ENCODE measurements at places on chromosomes 5 and 9.

DNA sequence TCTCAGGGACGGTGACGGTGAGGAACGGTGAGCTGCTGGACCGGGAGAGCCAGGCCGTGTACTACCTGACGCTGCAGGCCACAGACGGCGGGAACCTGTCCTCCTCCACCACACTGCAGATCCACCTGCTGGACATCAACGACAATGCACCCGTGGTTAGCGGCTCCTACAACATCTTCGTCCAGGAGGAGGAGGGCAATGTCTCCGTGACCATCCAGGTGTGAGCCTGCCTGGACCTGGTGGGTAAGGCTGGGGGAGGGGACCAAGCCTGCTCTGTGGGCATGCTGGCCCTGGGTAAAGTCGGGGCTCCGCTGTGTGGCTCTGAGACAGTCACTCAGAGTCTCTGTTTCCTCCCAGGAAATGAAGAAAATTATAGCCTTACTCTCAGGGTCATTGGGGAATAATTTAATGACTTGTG lies 29.3 kb downstream of the CDHR2 start:
- no peak for DNase-seq

DNA sequence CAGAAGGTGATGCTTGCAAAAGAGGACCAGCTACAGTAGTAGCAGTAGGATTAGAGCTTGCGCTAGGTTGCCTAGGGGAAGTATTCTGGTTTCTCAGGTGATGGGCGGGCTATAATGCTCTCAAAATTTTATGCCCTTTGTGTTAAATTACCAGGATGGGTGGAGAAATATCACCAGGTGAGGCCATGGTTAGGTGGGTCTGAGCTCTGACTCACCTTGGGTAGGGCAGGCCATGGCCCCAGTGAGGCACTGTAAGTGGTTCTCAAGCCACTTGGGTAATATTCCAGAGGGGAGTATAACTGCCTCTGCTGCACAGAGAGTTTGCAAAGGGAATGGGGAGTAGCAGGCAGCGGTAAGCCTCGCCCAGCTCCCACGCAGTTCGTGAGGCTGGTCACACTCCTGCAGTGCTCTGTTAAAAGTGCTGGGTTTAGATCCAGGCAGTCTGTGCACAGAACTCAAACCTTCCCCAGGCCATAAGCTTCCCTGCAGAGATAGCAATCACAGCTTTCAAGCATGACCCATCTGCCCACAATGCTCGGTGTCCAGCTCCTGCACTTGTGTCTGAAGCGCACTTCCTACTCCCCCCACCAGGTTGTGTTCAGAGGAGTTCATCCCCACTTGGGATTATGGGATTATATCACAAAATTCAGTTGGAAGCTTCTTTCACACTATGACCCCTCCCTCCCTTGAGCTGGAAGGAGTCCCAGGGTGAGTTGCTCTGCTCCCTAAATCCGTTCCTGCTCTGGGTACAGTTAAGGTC lies 575.0 kb downstream of the CHSY3 start:
- DNase-seq = no peak

GRCh38 chr9:73038613-73039012 lies 85.8 kb upstream of the ALDH1A1 start:
- DNase-seq = no peak

- no peak for DNase-seq
Measured at GRCh38 chr9:127723444-127723843, 7.6 kb downstream of the TTC16 start.

DNA sequence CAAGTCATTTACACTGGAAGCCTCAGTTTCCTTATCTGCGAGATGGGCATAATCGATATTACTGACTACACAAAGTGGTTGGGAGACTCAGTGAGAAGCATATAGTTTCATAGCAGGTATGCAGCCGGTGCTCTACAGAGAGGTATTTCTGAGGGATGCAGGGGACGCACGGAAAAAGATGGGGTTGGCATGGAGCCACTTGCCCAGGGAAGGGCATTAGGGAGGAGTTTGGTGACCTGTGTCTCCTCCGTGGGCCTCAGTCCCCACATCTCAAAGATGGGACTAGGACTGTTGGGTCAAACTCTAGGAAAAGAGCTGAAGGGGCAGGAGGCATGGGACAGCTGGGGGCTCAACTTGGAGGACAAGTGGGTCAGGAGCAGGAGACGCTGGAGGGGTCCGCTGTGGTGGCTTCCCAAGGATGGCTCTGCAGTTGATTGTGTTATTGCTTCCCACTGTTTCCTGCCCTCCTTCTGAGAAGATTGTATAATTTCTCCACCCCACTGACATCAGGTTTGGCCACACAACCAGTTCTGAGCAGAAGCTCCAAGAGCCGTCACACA lies 158.6 kb upstream of the ALDH1B1 start:
- DNase-seq = no peak

- no peak for DNase-seq
Measured at GRCh38 chr5:136213919-136214493, 21.0 kb upstream of the SMIM32 start.
